Fibroblast of skin of left biceps (primary cell): ENCODE measurements at places on chromosomes 16 and 17.

DNA sequence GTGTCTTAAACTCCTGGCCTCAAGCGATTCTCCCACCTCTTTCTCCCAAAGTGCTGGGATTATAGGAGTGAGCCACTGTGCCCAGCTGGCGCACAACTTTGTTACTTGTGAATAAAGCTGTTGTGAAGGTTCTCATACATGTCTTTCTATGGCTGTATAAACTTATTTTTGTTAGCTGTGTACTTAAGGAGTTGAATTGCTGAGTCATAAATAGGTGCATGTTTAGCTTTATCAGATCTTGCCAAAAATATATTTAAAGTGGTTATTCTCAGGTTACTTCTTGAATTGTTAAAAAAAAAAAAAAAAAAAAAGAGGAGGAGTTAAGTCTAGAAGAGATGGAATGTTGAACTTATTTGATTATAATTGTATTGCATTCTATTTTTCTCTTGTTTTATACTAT is 47.6 kb upstream of the IRX3 start:
- no peak for DNase-seq

DNA sequence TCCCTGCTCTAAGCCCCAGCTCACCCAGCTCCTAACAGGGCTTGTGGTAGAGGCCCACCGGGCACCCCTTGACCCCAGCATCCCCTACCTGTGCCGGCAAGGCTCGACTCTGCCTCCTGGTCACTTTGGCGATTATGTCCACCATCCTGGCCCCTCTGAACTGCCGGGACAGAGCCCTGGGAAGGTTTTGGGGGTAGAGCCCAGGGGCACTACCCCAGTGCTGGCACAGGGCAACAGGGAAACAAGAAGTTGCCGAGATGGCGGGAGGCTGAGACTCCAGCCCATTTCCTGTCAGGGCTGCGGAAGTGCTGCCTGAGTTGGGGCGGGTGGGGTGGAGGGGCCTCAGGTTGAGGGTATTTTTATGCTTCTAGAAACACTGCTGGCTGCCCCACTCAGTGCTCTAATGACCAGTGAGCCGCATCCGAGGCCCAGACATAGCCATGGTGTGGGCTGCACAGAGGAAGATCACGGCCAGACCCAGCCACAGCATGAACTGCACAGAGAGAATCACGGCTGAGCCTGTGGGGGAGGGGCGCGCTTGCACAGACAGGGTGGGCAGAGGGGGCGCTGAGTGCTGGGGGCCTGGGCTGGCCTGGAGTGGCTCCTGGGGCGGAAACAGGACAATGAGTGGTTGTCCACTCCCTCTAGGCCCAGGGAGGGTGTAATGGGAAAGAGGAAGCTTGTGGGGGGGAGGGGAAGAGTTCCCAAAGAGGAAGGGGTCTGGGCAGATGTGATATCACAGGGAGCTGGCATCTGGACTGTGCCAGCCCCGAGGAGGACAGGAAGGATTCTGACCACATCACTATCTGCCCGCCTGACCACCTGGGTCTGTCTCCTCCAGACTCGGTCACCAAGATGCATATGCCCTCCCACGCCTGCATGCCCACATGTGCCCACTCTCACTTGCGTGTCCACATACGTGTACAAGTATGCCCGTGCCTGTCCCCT is 22.3 kb downstream of the ARHGAP27 start:
- no peak for DNase-seq

- no peak for DNase-seq
These were observed 152.6 kb downstream of the IRF8 start for GRCh38 chr16:86051368-86052114.

GRCh38 chr17:42814633-42815399 is 9.3 kb downstream of the BECN1 start:
- DNase-seq = peak; percentile 45

DNA sequence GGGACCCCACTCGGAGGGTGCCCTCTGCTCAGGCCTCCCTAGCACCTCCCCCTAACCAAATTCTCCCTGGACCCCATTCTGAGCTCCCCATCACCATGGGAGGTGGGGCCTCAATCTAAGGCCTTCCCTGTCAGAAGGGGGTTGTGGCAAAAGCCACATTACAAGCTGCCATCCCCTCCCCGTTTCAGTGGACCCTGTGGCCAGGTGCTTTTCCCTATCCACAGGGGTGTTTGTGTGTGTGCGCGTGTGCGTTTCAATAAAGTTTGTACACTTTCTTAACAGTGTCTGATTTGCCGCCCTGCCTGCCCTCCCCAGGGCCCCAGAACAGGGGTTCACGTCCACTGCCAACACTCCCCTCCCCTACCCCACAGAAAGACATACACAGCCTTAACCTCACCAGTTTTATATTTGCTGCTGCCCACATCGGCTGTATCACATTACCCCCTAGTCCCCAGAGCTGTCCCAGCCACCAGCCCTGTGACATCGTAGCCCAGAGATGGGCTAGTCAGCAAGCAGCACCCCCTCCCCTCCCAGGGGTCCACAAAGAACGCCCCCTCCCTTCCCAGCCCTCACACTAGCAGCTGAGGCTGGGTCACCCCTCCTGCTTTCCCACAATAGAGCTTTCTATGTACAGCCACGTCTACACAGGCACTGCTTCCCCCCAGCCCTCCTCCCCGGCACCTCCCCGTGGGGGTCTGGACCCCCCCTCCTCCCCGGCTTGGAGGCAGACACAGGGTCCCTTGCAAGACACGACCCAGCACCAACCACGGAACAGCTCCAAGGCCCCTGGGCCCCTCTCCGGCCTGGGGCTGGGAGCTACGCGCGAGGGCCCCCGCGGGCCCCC is 7.9 kb downstream of the GRN start:
- no peak for DNase-seq

DNA sequence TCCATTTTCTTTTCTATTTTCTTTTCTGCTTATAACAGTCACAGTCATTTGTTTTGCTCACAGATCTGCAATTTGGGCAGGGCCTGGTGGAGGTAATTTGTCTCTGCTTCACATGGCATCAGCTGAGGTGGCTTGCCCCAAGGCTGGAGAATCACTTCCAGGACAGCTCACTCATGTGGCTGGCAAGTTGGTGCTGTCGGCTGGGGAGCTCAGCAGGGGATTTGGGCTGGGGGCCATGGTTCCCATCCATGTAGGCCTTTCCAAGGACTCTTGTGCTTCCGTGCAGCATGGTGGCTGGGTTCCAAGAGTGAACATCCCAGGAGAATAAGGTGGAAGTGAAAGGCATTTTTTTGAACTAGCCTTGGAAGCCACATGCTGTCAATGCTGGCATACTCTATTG is 85.7 kb downstream of the MGAT5B start:
- DNase-seq = no peak

DNA sequence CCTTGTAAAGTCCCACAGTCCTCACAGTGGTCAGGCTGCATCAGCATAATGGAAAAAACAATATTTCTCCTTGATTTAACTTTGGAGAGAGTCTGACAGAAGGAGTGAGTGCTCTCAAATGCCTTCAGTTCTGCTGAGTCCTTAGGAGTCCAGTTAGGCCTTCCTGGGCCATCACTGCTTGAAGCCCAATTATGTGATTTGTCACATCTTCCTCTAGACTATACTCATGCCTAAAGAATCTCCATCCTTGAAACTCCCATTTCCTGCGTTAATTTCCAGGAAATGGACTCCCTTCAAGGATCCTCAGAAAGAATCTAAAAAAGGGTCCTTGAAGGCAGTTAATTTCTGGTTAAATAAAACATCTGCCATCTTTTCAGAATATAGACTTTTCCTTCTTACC is 52.8 kb downstream of the SLFN5 start:
- DNase-seq = no peak

- no peak for DNase-seq
These were observed 1.2 kb upstream of the TLCD3B start for GRCh38 chr16:30032083-30032819.

DNA sequence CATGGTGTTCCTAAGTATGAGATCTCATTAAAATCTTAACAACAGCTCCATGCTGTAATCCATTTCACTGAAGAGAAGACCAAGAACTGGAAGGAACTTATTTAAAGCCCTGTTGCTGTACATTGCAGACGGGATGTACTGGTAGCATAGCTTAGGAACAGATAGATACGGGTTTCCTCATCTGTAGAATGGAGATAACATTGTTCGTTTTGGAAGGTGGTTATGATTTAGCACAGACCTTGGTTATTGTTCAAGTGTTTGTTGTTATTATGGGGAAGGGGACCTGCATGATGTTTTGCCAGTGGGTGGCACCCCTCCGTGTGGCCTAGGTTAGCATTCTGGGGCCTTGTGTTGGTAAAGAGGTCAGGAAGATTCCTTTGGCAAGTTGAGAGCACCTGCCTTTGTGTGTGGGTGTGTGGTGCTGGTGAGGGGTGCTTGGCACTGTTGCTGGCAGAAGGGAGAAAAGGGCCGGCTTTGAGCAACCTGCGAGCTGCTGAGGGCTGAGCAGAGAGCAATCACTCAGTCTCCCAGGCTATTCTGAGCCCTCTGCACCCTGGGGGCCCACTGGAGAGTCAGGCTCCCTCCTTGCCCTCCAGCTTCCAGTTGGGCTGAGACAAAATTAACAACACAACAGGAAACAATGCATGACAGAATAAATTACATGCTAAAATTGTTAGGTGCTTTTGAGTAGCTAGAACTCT is 2.3 kb downstream of the TAOK2 start:
- DNase-seq = no peak

GRCh38 chr17:81261096-81261495 is 22.0 kb downstream of the NDUFAF8 start:
- no peak for DNase-seq

GRCh38 chr16:86319585-86320236 is 190.6 kb upstream of the FOXF1 start:
- DNase-seq = no peak

- DNase-seq = no peak
These were observed 108.0 kb downstream of the VPS53 start for GRCh38 chr17:606508-607250.

DNA sequence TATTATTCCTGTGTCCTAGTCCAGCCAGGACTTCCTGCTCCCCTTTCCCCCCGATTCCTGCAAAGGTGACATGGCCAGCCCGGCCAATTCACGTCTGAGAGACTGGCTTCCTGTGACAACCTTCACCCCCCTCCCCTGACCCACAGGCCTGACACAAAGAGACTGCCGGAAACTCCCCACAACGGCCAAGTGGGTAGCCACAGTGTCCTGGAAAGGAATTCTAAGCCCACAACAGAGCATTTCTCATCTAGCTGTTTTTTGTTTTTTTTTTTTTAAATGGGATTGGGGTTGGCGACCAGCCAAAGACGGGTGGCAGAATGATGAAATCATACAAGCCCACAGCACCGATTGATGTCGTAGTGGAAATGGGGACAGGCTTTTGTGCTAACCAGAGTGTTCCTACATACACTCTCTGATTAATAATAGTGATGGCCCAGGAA is 2.8 kb upstream of the XAF1 start:
- peak; percentile 79 for DNase-seq

- no peak for DNase-seq
These were observed 176.2 kb upstream of the IRX3 start for GRCh38 chr16:54462771-54463170.

DNA sequence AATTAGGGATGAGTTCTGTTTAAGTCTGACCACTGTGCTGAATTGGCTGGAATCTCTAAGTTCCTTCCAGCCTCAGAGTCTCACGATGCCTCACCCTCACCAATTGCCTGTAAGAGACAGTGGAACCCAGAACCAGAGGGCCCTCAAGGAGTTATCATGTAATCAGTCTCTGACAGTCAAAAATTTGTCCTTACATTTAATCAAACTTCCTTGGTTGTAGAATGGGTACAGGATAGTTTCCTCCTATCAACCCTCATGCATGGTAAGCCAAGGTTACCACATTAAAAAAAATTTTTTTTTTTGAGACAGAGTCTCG is 83.2 kb downstream of the CDK5R1 start:
- DNase-seq = no peak

DNA sequence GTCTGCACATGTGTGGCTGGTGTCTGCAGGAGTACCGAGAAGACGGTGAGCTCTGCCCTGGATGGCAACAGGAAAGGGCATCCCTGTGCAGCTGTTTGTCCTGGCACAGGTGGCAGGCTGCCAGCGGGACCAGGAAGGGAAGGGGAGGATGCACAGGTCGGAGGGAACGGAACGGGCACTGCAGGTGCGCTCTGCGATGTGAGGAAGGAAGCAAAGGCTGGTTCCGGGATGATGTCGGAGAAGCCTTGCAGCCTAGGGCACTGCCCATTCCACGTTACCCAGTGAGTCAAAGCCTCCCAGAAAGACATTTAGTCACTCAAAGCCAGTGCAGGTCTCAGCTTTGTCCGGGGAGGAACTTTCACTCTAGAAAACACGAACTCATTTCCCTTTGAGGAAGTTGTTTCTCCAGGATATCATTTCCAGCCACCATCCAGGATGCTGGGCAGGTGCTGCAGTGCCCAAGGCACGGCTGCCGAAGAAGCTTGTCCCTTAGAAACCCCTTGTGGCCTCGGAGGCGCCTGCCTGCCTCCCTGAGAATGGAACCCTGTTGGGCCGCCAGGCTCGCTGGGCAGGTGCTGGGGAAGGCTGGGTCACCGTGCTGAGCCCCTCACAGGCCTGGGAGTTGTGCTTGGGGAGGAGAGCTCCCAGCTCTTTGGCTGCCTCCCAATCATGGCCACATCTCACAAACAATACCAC is 4.5 kb upstream of the TMEM235 start:
- DNase-seq = no peak

GRCh38 chr17:49031965-49032928 is 35.1 kb downstream of the IGF2BP1 start:
- no peak for DNase-seq

GRCh38 chr17:77690271-77691161 is 268.0 kb upstream of the TNRC6C start:
- DNase-seq = no peak

GRCh38 chr16:7405166-7405565 is 72.5 kb downstream of the RBFOX1 start:
- no peak for DNase-seq

- DNase-seq = no peak
These were observed 144.8 kb upstream of the MON1B start for GRCh38 chr16:77046206-77046605.

DNA sequence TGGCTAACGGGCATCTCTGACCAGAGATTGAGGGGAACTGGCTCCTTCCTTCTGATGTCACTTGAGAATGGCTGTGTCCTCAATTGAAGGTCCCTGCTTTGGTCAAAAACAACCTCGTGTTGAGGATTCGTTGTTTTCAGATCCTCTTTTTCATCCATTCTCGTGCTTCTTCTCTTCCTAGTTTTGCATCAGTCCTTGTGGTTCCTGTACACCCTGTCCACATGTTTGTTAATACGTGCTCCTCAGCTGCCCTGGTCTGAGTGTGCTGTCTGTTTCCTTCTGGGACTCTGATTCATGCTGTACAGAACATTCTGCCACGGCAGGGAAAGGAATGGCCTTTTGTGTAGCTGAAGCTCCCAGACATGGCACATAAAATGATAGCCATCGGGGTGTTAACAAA is 863.2 kb upstream of the GOT2 start:
- DNase-seq = no peak

DNA sequence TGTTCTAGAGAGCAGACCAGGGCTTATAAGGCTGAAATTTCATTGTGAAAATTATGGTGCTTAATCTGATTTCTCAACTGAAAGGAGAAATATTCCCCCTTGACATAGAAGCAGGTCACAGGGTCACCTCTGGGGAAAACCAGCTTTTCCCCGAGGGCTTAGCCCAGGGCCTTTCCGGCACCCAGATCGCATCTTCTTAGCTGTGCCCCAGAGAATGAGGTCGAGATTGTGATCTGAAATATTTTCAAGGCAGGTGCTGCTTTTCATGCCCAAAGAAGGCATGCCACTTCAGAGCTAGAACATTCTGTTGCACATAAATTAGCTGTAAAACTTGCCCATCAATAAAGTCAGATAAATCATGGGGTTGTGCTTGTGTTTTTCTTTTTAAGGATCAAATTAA is 25.4 kb upstream of the ARHGAP17 start:
- DNase-seq = no peak

GRCh38 chr16:71811261-71811803 is 2.7 kb upstream of the AP1G1 start:
- DNase-seq = no peak

GRCh38 chr17:74245871-74246270 is 28.2 kb upstream of the DNAI2 start:
- DNase-seq = no peak
